ENCODE measurements at places on chromosomes 3 and 15. TPM values are rescaled to one million over a fixed set of nuclear protein-coding genes. Genes with fewer than 3 reads are reported as not detected.

The GABRR3 gene
- total RNA-seq, result not detected

The GOLGA6L10 gene
- 3.3 TPM for total RNA-seq

The ST8SIA2 gene
- total RNA-seq, result 0.05 TPM

GRCh38 chr15:55434989-55435825 lies 26.9 kb downstream of the PIERCE2 start:
- H3K4me3 ChIP-seq, result no peak overlapping the region
- no peak overlapping the region for H3K27ac ChIP-seq
- H3K27me3 ChIP-seq, result no peaks in the 10 kb centered on the region
- DNase-seq, result no peak
- H3K36me3 ChIP-seq, result no peaks in the 10 kb centered on the region

DNA sequence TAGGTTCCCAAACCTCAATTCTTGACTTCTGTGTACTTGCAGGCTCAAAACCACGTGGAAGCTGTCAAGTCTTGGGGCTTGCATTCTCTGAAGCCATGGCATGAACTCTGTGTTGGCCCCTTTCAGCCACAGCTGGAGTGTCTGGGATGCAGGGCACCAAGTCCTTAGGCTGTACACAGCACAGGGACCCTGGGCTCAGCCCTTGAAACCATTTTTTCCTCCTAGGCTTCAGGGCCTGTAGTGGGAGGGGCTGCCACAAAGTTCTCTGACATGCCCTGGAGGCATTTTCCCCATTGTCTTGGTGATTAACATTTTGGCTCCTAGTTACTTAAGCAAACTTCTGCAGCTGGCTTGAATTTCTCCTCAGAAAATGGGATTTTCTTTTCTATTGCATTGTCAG lies 135.4 kb downstream of the ATG7 start:
- no peaks in the 10 kb centered on the region for H3K4me1 ChIP-seq
- H3K27me3 ChIP-seq, result no peaks in the 10 kb centered on the region
- H3K4me3 ChIP-seq, result no peak overlapping the region
- DNase-seq, result no peak
- no peaks in the 10 kb centered on the region for H3K36me3 ChIP-seq
- H3K27ac ChIP-seq, result no peak overlapping the region

- H3K4me3 ChIP-seq, result no peak overlapping the region
- no peak for DNase-seq
- no peaks in the 10 kb centered on the region for H3K27me3 ChIP-seq
- H3K4me1 ChIP-seq, result no peaks in the 10 kb centered on the region
- no peaks in the 10 kb centered on the region for H3K36me3 ChIP-seq
Observed at GRCh38 chr3:34504775-34505174, 706.3 kb downstream of the PDCD6IP start.

DNA sequence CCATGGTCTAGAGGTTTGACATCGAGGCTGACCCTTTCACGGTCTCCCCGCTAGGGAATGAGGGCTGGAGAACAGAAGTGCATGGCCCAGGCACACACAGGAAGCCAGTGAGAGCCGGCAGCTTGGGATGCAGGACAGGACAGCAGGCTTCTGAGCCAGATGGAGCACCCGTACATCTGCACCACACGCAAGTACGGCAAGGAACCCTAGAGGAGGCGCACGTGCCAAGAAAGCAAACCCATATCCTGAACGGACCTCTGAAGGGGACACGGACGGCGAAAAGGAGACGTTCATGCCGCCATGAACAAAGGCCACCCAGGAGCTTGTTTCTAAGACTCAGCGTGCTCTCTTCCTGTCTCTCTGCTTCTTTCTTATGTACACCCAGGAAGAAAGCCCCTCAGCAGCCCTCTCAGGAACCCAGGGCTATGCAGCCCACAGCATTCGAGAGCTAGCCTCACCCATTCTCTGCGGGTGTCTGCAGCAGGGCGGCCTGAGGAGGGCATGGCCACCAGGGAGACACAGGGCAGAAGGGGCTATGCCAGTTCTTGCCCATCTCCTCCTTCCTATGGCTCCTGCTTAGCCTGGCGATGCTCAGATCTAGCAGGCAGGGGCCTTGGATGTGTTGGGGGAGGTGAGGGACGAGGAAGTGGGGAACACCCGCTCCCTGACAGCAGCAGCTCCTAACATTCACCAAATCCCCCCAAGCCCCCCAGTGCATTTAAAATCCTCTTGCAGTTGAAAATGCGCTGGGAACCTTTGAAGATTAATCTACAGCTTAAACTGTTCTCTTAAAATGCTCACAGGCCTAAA lies 81.3 kb downstream of the PCSK6 start:
- no peaks in the 10 kb centered on the region for H3K36me3 ChIP-seq
- H3K4me3 ChIP-seq, result no peak overlapping the region
- no peak overlapping the region for H3K27ac ChIP-seq
- no peaks in the 10 kb centered on the region for H3K27me3 ChIP-seq

GRCh38 chr3:37992271-37993066 lies 1.9 kb downstream of the VILL start:
- H3K4me3 ChIP-seq, result no peak overlapping the region
- H3K27ac ChIP-seq, result no peak overlapping the region
- H3K4me1 ChIP-seq, result peaks cover 2% of the 10 kb centered on the region
- no peaks in the 10 kb centered on the region for H3K27me3 ChIP-seq
- no peaks in the 10 kb centered on the region for H3K36me3 ChIP-seq

DNA sequence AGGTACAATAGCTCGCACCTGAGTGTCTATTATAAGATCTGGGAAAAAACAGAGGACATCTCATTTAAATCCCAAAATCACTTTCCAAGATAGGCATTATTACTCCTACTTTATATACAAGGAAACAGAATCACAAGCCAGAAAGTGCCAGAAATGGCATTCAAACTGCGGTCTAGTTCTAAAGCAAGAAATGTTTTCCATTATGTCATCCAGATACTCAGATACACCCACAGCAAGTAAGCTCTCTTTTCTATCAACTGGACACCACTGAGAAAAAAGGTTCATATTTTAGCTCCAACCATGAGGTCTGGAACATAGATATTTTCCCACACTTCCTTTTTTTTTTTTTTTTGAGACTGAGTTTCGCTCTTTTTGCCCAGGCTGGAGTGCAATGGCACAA lies 8.1 kb downstream of the SLC33A1 start:
- peaks cover 13% of the 10 kb centered on the region for H3K4me1 ChIP-seq
- no peak overlapping the region for H3K27ac ChIP-seq
- no peak overlapping the region for H3K4me3 ChIP-seq

DNA sequence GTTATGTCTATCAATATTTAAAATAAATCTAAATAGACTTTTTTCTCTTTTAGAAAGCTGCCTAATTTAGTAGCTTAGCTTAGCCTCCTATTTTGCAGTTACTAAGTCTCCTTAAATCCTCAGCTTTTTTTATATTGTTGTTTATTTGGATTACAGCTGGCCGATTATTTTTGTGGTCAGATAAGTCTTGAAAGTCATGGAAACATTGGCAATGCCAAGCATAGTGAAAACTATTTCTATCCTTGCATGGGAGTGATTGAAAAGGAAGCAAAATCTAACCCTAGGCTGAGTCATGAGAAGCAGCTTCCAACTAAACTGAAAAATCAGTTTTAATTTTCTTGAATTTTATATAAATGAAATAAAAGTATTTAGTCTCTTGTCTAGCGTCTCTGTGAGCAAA lies 1063.0 kb upstream of the GBE1 start:
- H3K36me3 ChIP-seq, result no peaks in the 10 kb centered on the region
- no peak overlapping the region for H3K4me3 ChIP-seq
- H3K27me3 ChIP-seq, result no peaks in the 10 kb centered on the region
- no peaks in the 10 kb centered on the region for H3K4me1 ChIP-seq
- no peak for DNase-seq
- no peak overlapping the region for H3K27ac ChIP-seq

DNA sequence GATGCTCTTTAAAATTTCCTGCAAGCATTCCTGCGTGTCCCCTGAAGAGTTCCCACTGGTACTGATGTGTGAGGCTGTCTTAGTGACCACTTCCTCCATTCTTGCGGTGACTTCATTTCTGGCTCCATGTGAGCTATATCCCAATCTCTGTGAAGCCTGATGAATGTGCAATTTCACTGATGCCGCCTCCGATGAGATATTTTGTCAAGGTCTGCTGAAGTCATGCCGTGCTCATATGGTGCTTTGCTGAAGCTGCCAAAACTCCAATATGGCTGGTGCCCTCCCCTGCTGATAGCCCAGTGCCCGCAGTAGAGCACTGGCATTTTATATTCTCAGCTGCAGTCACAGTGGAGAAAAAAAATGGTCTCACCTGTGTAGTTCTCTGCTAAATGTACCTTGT lies 271.5 kb downstream of the EFHB start:
- no peak overlapping the region for H3K4me3 ChIP-seq
- H3K4me1 ChIP-seq, result no peaks in the 10 kb centered on the region
